Cardiac septum (tissue), 1 donor: ENCODE measurements at places on chromosomes 5 and 9. TPM values are rescaled to one million over a fixed set of nuclear protein-coding genes. Genes with fewer than 3 reads are reported as not detected.

GRCh38 chr9:19922476-19923118 lies 133.8 kb upstream of the SLC24A2 start:
- DNase-seq, result no peak

DNA sequence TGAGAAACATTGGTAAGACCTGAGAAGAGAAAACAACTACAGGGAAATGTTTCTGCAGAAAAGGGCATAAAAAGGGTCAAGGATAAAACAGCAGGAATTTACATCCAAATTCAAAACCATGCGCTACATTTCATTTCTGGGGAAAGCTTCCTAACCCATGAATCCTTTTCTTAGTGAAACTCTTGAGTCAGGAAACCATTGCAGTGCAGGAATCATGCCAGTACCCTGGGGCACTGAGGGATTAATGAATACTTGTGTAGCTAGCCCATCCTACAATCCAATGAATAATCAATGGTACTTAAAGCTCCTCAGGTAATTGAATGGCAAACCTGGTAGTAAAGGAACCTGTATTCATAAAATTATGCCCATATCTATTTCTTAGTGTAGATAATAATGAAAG lies 580.5 kb downstream of the TLE1 start:
- DNase-seq, result no peak

GRCh38 chr5:90834711-90835110 lies 276.1 kb downstream of the ADGRV1 start:
- DNase-seq, result no peak

The IL3 gene
- not detected for total RNA-seq

- no peak for DNase-seq
Observed at GRCh38 chr9:33263131-33264002, 1.1 kb downstream of the BAG1 start.

- DNase-seq, result no peak
Observed at GRCh38 chr5:44506561-44506960, 117.3 kb upstream of the FGF10 start.

DNA sequence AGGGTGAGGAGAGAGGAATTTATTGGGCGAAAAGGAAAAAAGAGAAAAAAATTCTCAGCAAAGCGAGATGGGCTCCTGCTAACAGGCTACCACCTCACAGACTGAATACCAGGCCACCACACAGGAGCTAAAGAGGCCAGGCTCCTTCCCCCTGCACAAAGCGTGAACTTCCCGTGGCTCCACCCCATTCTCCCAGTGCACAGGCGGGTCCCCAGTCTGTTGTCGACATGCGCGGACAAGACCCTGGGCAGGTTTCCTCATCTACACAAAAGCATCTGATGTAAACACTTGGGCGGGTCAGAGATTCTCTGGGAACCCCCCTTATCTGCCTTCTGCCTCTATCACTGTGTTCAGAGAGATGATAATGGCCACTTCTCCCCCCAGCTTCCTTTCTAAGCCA lies 34.2 kb downstream of the IL31RA start:
- DNase-seq, result no peak

- DNase-seq, result no peak
Observed at GRCh38 chr9:121741228-121741918, 89.9 kb downstream of the DAB2IP start.

DNA sequence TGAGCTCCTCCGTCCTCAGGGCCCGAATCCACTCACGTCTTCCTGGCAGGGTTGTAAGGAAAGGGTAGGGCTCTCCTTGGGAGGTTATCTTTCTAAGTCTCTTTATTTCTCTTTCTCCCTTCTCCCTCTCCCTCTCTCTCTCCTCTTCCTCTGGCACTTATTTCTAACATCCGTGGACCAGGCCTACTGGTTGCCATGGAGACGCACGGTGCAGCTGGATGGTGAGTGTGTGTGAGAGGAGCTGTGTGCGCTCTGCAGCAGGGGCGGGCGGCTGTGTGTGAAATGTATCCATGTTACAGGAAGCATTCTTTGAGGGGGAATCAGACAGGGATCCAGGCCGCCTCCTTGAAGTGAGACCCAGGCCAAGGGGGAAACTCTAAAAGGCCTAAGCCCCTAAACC lies 32.2 kb downstream of the PCDH1 start:
- DNase-seq, result no peak

- no peak for DNase-seq
Observed at GRCh38 chr9:209143-209758, 5.4 kb upstream of the DOCK8 start.

The RGS14 gene
- total RNA-seq, result 4.3 TPM

DNA sequence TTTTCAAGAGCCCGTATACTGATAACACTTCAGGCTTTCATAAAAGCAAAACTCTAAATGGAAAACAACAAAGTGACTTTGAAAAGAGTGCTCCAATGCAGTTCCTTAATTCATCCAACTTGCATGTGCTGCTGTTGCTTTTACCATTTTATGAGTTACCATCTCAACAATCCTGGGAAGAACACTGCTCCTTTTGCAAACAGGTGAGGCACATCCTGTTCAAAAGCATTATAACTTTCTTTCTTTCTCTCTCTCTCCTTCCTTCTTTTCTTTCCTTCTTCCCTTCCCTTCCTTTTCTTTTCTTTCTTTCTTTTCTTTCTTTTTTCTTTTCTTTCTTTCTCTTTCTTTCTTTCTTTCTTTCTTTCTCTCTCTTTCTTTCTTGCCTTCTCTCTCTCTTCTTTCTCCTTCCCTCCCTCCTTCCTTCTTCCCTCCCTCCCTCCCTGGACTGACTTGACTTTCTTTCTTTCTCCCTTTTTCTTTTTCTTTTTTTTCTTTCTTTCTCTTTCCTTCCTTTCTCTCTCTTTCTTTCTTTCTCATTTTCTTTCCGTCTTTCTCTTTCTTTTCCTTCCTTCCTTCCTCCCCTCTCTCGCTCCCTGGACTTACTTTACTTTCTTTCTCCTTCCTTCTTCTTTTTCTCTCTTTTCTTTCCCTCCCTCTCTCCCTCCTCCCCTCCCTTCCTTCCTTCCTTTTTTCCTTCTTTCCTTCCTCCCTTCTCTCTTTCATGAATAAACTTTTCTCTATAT lies 11.2 kb upstream of the PARP8 start:
- DNase-seq, result no peak

The SLC34A3 gene
- not detected for total RNA-seq
